Activated CD4-positive, alpha-beta T cell treated with anti-CD3 and anti-CD28 coated beads, Interleukin-2, amount 10 ng/mL, durations not matched to agents 7 days and 5 days (primary cell): ENCODE measurements at places on chromosomes 4 and X. TPM values are rescaled to one million over a fixed set of nuclear protein-coding genes. Genes with fewer than 3 reads are reported as not detected.

Gene STARD8
- 0.20 TPM for total RNA-seq

GRCh38 chr4:36348403-36348938 lies 67.1 kb downstream of the DTHD1 start:
- H3K27me3 ChIP-seq: peaks cover 1% of the 10 kb centered on the region
- no peak overlapping the region for H3K27ac ChIP-seq
- no peak overlapping the region for H3K4me3 ChIP-seq
- H3K4me1 ChIP-seq: peaks cover 17% of the 10 kb centered on the region

DNA sequence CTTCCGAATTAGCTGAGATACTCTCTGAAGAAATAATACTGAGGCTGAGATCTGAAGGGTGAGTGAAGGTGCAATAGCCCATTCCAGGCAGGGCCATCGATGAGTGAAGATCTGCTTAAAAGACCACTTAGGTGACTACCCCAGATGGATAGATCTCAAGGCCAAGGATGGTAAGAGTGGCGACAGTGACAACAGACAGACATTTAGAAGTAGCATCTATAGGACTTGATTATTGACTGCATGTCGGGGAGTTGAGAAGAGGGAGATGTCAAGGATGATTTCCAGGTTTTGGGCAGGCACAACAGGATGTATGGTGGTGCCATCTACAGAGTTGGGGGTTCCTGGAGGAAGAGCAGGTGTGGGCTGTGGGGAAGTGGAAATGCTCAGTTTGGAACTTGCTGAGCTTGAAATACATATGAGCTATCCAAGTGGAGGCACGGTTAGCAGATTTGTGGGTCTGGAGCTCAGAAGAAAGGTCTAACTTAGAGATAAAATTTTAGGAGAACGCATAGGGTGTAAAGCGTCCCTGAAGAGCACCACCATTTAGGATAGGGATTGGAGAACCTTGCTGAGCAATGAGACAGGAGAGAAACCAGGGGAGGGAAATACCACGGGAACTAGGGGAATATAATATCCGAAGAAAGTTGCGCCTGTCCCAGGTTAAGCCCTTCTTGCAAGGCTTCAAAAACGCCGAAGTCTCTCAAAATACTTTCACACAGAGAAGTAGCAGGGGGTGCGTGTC lies 688 bp downstream of the UFSP2 start:
- peaks cover 10% of the 10 kb centered on the region for H3K36me3 ChIP-seq
- H3K27ac ChIP-seq: peak overlapping the region; percentile 99
- no peaks in the 10 kb centered on the region for H3K27me3 ChIP-seq
- H3K4me1 ChIP-seq: peaks cover 32% of the 10 kb centered on the region

- no peak overlapping the region for H3K27ac ChIP-seq
- peaks cover 5% of the 10 kb centered on the region for H3K4me1 ChIP-seq
- DNase-seq: no peak
- H3K36me3 ChIP-seq: no peaks in the 10 kb centered on the region
Observed at GRCh38 chrX:23820235-23820782, 37.3 kb downstream of the SAT1 start.
